AG10803 (cell line): ENCODE measurements at places on chromosomes 6 and 20.

GRCh38 chr6:14860774-14861173, 385.1 kb upstream of the JARID2 start:
- DNase-seq, result no peak

DNA sequence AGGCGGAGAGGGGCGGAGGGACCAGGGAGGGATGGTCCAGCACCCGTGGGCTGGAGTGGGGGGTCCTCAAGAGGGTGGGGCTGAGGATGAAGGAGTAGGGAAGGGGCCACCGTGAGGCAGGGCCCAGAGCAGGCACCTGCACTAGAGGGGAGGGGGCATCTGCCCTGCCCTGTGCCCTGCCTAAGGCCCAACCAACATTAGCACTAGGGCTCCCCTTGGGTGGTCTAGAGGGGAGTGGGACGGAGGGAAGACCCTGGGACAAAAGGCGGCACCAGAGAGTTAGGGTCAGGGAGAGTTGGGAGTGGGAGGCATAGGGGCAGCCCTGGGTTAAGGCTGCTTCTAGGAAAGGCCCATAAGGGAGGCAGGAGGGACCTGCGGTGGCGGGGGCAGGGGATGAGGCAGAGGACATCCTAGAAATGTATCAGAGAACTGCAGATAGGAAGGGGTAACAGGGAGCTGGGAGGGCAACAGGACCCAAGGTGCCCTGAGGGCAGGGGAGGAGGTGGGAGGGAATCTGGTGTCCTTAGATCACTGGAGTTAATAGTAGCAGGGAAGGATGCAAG, 24.5 kb downstream of the HLA-F start:
- no peak for DNase-seq

DNA sequence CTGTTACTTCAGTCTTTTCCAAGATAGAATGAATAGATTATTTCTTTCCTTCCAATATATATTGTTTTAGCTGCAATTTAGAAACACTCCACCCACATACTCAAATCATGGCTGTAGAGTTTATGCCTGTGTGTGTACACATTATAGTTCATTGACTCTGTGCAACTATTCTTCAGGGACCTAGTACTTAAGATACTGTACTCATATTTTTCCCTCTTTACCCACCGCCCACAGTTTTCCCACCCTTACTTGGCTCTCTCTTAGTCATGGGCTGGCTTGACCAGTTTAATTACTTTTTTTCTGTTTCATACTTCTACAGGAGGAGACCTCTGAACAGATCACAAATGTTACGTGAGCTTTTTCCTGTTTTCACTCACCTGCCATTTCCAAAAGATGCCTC, 30.4 kb downstream of the C6orf89 start:
- DNase-seq, result no peak

GRCh38 chr6:152166897-152167296, 359.4 kb downstream of the ESR1 start:
- DNase-seq, result no peak

DNA sequence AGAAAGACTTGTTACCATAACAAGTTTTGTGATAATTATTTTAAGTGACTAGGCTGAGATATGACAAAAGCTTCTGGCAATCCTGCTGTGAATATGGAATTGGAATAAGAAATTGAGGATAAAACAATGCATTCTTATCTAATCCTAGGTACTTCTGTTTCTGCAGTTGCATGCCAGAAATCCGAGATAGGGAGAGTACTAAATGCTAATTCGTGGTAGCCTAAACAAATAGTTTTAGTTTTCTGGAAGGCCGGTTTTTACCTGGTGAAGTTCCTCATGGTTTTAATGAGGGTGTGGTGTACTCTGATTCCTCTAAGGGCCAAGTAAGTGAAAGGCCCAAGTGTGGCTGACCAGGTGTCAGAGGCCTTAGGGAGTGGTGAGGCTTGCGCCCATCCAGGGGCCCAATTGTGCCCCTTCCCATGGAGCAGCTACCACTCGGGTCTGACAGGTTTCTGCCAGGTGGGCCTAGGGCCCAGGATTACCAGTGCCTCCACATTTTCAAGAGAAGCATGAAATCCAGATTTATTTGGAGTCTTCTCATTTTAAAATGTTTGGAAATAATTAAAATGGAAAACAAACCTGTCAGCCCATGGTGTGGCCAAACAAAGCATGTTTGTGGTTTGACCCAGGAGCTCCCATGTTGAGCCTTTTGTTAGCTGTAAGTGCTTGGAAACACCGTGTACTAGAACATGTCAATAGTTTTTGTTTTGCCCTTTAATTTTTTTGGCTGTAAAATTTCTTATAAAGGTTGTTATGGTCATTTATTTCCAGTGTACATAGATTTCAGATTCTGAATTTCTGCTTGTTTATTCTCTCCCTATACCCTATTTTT, 6.6 kb downstream of the PLCB4 start:
- peak; percentile 48 for DNase-seq

DNA sequence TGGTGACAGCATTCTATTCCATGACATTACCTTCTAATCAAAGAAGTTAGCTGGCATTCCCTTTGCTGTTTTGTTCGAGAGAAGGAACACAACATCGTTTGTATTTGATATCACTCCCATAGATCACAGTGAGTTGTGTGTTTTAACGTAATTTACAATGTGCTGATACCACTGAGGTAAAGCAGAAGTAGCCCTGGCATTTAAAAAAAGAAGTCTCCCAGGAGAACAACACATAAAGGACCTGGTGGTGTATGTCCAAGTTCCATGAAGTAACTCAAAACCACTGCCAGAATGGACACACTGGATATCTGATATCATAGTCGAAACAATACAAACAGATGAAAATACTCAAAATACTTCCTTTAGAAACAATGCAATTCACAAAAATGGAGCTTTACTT, 351.7 kb downstream of the RNGTT start:
- DNase-seq, result no peak

DNA sequence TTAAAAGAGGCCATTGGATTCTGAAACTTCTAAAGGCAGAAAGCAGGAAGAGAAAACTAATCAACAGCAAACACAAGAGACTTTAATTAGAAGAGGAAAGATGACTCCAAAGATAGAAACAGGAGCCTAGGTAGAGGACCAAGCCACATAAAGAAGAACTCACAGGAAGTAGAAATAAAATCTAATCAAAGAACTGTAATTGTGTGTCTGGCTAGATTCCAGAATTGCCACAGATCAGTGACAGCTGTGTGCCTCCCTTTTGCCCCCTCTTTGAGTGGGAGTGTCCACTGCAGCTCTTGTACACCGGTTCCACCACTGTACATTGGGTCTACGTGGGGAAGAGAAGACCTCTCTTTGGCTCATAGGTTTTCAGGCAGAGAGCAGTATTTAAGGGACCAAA, 22.3 kb upstream of the THEMIS start:
- no peak for DNase-seq

GRCh38 chr20:50722424-50723155, 8.8 kb upstream of the PARD6B start:
- no peak for DNase-seq

DNA sequence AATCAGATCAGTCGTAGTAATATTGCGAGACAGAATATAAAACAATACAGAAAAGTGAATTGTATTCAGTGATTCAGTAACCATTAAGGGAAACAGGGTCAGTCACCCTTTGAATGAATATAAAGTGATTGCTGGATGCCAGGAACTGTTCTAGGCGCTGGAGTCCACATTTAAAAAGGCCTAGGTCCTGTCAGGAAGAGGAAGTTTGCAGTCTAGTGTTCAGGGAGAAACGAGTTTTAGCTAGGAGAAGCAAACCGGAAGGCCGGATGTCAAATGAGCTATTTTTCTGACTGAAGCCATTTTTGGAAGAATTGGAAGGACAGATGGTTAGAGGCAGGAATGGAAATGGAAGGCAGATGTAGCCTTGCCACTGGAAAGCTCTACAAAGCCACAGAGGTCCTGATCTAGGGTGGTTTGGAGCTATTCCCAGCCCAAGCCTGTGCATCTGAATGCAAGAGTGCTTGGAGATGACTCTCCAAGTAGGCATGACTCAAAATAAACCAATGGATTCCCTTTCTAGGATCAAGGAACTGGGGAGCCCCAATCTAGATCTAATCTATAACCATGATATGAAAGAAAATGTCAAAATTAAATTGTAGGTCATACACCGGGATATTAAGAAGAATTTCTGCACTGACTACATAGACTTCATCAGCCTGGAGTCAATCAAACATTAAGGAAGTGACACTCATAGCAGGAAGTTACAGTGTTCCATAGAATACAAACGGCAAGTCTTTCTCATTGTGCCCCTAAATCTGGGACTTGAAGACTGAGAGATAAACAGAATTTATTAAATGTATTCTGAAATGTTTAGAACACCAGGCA, 36.8 kb upstream of the CDKAL1 start:
- DNase-seq, result peak; percentile 94

GRCh38 chr20:53949319-53949839, 121.0 kb downstream of the BCAS1 start:
- peak; percentile 94 for DNase-seq

- no peak for DNase-seq
Measured at GRCh38 chr6:75907444-75907843, 158.4 kb downstream of the MYO6 start.

GRCh38 chr6:170156448-170157375, 134.2 kb downstream of the DLL1 start:
- DNase-seq, result no peak

DNA sequence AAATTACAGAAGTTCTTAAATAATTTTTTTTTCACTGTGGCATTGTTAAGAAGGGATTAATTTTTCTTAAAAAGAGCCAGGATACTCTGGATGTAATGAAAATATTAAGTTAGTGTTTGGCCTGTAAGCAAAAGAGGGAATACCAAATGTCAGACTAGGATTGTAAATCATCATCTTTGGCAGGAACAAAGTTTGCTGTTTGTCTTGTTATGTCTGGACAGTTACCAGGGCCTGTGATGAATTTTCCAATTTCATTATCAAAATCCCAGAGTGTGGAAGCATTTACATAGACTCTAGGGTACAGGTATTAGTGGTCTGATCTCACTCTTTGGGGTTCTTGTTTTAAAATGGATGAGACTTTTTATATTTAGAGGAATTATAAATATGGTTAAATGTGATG, 26.1 kb downstream of the CEP57L1 start:
- peak; percentile 24 for DNase-seq

GRCh38 chr6:5566718-5567117, 305.4 kb downstream of the FARS2 start:
- DNase-seq, result no peak

DNA sequence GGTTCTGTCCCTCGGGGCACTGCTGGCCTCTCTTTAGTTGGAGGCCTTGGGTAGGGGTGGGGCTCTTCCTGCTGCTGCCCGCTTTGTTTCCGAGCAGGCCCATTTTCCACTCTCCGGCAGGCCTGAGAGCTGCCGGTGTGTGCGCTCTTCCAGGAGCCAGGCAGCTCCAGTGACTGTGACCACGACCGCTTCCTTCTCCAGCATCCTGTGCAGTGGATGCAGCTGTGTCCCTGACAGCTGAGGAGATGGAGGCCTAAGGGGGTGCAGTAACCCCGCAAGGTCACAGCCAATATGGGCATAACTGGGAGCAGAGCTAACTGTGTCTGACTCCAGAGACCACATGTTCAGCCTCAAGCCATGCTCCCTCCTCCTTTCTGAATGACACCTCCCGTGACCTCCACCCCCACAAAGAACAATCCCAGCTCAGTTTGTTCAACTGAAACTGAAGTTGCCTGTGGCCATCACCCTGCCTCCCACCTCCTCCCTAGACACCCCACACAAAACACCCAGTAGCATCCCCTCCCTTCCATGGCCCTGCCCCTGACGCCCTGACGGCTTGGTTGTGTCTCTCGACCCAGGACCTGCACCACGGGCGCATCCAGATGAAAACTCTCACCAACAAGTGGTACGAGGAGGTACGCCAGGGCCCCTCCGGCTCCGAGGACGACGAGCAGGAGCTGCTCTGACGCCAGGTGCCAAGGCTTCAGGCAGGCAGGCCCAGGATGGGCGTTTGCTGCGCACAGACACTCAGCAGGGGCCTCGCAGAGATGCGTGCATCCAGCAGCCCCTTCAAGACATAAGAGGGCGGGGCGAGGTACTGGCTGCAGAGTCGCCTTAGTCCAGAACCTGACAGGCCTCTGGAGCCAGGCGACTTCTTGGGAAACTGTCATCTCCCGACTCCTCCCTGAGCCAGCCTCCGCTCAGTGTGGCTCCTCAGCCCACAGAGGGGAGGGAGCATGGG, 27.8 kb downstream of the SPATA2 start:
- peak; percentile 20 for DNase-seq

GRCh38 chr6:39835821-39836295, 43.7 kb downstream of the DAAM2 start:
- DNase-seq, result peak; percentile 90

DNA sequence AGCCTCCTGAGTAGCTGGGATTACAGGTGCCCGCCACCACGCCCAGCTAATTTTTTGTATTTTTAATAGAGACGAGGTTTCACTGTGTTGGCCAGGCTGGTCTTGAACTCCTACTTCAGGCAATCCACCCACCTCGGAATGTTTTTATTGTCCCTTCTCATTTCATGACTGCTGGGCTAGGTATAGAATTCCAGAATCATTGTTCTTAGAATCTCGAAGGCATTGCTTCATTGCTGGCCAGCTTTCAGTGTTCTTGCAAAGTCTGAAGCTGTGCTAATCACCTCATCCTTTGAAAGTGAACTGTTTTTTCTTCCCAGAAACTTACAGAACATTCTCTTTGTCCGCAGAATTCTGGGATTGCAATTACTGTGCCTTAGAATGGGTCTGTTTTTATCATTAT, 49.0 kb downstream of the PTPN1 start:
- DNase-seq, result no peak

DNA sequence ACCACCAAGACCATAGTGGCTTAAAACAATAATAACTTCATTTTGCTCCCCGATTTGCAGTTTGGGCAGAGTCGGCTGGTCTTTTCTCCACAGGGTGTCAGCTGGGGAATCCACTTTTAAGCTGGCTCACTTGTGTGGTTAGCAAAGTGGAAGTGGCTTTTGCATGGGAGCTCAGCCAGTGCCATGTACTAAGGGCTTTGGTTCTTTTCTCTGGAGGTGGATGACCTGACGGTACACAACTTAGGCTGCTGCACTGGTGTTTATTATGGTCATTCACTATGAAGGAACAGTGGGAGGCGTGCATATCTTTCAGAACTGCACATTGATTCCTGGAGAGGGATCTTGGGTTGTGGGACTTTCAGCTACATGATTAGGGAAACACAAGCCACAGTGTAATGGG, 141.0 kb downstream of the OR2B2 start:
- no peak for DNase-seq

GRCh38 chr6:125258651-125259353, 43.0 kb downstream of the HDDC2 start:
- DNase-seq, result no peak

DNA sequence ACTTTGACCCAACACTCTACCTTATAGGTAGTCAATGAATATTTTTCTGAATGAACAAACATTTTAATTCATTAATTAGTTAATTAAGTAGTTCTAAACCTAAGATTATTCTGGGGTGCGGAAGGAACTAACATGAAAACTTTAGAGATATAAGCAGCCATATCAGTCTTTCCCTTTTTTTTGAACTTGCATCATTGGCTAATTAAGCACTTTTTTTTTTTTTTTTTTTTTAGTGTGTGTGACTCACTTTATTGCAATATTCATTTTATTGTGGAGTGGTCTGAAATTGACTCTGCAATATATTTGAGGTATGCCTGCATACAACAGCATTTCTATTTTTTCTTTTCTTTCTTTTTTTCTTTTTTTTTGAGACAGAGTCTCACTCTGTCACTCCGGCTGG, 21.8 kb upstream of the AMD1 start:
- no peak for DNase-seq

GRCh38 chr6:113458368-113459010, 398.7 kb upstream of the MARCKS start:
- DNase-seq, result no peak
